ENCODE measurements at places on chromosomes 12 and 14.

- DNase-seq, result no peak
Measured at GRCh38 chr12:111072299-111072698, 151.9 kb upstream of the MYL2 start.

DNA sequence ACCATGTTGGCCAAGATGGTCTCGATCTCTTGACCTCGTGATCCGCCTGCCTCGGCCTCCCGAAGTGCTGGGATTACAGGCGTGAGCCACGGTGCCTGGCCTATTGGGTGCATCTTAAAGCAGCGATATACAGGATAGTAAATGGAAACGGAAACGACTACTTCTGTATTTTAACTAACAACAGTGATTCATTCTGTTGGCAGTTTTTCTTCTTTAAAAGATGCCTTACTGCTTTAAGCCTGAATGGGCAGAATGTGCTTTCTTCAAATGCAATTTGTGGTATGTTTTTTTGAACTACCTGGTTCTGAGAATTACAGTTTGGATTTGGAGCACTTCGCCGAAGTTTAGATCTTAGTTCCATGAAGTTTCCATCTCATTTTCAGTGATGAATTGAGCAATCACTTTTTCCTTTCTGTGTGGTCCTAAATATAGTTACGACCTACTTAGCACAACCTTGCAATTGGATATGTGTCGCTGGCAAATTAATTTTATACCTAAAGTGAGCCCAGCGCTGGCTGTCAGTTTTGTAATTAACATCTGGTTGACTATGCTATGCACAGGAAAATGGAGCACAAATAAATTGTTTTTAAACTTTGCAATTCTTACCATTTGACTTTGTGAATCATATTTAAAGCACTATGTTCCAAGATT lies 53.6 kb upstream of the EIF5 start:
- no peak for DNase-seq

- DNase-seq, result no peak
Measured at GRCh38 chr12:14952299-14952921, 9.0 kb downstream of the ARHGDIB start.

DNA sequence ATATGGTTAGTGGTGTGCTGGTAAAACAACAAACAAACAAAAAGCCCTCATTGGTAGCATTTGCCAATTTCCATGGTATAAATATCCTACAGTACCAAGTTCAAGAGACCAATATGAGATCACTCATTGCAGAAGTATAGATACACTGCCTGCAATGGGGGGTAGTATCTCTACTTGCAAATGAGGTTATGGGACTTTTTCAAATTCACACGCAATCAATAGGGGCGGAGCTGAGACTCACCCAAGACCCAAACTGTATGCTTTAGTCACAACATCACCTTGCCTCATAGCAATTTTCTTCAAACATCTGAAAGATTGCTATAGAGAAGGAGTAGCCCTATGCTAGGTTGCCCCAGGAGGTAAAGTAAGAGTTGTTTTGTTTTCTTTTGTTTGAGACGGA lies 93.7 kb downstream of the VCPKMT start:
- DNase-seq, result no peak

DNA sequence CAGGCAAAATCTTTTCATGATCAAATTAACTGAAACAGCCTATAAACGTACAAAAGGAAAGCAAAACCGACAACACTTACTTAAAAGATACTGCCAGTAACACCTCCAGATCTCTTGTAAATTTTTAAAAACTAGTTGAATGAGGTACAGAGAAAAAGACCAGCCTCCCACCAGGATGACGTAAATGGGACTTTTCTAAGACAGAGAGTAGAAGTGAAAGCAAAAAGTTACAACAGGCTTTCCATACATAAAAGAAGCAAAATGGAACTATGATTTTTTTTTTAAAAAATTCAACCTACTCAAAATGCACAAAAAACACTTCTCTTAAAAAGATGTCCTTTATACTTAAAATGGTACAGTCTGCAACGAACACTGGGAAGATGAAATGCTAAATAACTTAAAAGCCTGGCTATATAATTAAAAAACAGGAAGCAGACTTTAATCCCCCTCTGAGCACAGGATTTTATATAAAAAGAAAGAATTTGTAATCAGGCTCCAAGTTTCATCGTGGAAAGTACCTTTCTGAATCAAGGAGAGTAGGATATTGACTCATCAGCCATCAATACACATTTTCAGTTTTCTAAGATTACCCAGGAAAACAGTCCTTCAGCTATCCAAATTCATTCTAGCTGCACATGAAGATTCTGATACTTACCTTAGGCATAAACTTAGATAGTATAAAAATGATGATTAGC lies 14.2 kb upstream of the MYO1A start:
- peak; percentile 41 for DNase-seq
